ENCODE measurements at places on chromosomes 7 and 10.
A peak's percentile ranks its signal among the peaks of the same experiment; 100 is the strongest.

DNA sequence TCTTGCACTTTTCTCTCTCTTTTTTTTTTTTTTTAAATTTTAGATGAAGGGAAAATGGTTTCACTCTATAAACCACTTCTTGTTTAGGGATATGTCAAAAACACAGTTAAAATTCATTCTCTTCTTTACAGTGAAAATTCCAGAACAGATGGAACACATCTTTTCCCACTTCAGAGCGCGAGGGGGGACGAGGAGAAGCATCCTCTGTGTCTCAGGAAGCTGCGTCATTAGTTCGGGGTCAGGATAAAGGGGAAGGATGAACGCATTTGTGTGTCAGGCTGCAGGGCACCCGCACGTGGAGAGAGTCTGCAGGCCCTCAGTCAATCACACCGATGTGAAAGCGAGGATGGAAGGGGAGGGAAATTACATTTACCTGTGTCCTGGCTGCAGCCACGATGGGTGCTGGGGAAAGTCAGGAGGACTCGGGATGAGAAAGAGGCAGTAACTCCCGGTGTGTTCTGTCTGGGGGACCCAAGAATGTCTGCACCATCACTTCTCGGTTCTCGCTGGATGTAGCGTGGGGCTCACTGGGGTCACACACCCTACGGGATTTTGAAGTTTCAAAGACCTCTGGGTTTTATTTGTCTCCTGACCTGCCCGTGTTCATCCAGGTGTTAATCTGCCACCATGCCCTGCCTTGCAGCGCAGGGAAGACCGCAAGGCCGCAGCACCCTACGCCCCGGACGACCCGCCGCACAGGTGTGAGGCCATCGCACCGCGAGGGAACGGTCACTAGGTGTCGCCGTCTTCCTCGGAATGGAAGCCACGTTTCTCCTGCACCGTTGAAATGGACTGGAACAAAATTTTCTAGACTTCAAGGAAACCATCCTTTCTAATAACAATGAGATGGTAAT lies 66.7 kb upstream of the PITRM1 start:
- DNase-seq: peak; percentile 78

- DNase-seq: no peak
Observed at GRCh38 chr10:44828508-44829142, 82.5 kb upstream of the TMEM72 start.

DNA sequence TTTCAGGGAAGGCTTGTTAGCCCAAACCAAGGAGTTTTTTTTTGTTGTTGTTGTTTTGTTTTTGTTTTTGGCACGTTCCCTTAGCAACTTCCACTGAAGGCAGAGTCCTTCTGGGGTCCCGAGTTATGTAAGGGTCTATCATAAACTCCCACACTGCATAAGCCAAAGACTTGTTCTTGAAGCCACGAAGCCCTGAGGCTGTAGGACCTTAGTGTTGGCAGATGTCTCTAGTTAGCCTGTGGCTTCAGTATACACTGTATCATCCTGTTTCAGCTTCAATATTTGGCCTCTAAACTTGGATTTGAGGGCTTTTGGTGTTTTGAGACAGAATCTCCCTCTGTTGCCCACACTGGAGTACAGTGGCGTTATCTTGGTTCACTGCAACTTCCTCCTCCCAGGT lies 13.6 kb downstream of the KPNA7 start:
- no peak for DNase-seq

GRCh38 chr7:140230516-140230860 lies 53.7 kb upstream of the KDM7A start:
- peak; percentile 62 for DNase-seq

DNA sequence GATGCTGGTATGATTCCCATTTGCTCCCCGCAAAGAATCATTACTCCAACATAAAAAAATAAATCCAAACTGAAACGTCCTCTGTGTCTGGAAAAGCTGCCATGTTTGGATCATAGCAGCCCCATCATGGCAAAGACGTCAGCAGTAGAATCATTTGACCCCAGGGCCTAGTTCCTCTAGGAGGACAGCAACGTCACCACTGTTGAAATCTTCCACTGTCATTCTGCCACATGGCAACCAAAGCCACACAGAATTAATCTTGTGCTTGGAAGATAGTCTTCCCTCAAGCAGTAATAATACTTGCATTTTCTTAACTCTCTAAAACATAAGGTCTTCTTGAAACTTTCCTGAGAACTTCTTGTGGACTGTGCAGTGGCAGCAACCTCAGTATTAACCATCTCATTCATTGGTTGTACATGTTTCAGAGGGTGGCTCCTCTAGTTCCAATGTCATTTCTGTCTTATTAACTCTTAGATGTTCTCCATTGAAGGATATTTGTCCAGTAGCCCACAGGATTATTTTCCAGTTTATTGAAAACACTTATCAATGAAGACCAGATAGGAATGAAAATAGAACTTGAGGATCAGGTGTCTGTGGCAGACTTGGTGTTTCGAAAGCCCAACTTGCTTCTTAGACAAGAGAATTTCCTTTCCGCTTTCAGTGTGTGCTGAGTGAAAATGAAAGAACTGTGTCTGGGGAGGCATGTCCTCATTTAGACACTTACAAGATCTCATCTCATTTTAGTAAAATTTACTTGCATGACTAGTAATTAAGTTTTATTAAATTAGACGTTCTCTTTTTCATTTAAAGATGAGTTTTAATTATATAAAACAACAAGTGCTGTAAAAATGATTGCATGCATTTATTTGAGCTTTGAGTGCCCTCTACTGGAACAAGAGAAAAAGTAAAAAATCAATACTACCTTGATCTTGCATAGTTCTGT lies 28.9 kb upstream of the INHBA start:
- DNase-seq: no peak

DNA sequence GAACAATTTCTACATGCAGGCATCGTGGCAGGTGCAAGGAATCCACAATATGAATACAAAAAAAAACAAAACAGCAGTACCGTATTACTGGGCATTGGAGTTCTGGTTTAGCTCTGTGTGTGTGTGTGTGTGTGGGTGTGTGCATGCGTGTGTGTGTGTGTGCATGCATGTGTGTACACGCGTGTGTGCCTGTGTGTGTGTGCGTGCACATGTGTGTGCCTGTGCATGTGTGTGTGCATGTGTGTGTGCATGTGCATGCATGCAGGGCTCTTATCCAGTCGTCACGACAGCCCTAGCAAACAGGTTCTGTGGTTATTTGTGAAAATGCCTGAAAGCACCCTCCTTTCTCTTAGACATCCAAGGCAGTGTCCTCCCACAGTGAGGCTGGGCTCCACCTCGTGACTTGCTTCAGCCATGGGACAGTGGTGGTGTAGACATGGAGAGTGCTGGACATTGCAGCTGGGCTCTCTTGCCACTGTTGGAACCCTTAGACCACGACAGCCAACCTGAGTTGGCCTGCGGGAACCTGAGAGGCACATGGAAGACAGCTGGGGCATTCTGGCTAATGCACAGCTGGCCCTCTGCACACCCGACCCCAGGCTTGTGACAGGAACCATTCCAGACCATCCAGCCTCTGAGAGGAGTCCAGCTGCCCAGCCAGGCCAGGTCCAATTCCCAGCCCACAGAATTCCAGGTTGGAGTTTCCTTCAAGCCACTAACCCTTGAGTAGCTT lies 173.4 kb upstream of the SHH start:
- DNase-seq: no peak

DNA sequence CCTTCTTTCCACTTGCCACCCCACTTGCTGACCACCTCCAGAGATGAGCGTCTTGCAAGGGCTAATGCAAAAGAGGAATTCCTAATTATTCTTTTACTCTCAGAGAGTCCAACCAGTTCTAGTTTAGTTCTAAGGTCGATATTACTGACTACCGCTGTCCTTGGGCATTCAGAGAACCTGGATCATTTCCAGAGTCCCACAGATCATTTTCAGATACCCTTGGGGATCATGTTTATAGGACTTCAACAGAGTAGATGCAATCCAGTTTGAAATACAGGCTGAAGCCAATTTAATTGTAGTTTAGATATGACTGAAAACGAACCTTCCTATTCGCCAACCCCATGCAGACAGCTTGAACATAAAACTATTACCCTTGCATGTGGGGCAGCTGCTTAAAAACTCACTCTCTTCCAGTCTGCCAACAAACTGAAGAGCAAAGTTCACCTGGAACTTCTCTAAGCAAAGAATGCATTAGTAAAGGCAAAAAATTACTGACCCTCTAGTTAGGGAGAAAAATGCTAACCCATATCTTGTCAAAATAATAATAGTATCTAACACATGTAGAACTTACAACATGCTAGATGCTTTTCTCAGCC lies 22.4 kb downstream of the CFAP69 start:
- DNase-seq: no peak

GRCh38 chr10:19204246-19204917 lies 155.8 kb downstream of the MALRD1 start:
- no peak for DNase-seq

DNA sequence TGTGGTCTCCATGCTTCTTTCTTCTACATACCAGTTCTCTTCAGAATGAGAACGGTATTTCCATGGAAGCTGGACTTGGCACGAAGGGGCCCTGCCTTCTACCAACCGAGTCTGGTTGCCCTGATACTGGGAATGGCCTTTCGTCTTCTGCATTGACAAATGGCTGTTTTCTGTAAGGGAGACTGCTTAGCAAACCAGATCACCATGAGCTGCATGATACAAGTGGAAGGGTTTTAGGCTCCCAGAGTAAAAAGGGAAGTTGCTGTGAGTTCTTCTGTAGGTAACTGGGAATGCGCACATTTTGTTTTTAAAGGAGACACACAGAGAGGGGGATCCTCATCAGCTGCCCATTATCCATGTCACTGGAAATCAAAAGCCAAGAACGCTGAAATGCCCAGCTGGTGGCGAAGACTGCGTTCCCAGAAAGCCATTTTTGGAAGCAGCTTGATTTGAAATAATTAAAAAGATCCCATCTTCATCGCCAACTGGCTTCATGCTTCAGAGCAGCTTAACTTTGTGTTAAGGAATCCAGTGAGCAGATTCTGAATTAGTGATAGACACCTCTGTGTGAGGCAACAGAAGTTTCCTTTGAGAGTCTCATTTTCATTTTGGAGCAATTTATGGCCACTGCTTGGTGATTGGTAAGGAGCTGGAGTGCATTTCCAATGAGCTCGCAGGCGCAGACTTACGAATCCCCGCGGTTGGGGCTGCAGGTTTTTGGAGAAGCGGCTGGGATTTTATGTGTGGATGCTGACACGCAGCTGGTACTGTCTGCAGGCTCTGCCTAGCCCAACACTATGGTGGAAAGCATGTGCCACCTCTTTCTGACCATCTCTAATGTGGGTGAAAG lies 672.7 kb upstream of the FOXK1 start:
- DNase-seq: no peak

DNA sequence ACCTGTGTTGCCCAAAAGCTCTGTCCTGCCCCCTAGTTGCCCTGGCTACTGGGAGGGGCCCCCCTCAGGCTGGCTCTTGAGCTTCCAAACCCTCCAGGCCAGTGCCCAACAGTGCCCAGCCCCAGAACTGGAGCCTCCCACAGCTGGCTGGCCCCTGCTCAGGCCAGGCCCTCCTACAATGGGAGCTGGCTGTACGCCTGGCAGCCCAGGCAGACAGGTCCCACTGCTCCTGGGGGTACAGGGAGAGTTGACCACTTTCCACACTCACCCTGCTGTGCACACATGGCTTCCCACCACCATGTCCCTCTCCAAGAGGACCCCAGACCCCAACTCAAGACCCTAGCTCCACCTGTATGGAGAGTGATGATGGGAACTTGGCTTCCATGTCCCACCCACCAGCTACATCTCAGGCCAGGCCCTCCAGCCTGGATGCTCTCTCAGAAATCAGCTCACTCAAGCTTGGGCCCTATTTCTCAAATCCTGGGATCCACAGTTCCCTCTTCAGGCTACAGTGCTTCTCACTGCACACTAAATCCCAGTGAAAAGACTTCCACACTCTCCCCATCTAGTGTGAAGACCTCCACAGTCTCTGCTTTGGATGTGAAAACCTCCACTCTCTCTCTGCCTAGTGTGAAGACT lies 92.6 kb downstream of the OAT start:
- DNase-seq: no peak

- DNase-seq: peak; percentile 74
Observed at GRCh38 chr10:69449841-69450240, 1.4 kb upstream of the TSPAN15 start.

- DNase-seq: no peak
Observed at GRCh38 chr7:41247143-41247865, 455.6 kb downstream of the INHBA start.

DNA sequence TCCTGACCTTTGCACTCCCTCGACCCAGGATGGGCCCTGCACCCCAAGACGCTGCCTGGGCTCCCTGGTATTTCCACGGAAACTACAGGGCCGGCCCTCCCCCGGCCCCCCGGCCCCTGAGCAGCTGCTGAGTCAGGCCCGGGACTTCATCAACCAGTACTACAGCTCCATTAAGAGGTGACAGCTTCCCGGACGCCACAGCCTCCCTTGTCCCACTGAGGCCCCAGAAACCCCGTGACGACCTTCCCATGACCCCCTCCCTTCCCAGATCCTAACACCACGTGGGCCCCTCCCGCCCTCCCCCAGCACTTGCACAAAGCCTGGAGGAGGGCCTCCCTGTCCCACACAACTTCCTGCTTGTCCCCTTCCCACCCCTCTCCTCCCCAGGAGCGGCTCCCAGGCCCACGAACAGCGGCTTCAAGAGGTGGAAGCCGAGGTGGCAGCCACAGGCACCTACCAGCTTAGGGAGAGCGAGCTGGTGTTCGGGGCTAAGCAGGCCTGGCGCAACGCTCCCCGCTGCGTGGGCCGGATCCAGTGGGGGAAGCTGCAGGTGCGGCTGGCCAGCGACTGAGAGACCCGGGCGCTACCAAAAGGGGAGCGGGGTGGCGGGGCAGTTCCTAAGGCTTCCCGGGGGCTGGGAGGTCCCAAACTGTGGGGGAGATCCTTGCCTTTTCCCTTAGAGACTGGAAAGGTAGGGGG lies 5.7 kb downstream of the NOS3 start:
- DNase-seq: no peak

DNA sequence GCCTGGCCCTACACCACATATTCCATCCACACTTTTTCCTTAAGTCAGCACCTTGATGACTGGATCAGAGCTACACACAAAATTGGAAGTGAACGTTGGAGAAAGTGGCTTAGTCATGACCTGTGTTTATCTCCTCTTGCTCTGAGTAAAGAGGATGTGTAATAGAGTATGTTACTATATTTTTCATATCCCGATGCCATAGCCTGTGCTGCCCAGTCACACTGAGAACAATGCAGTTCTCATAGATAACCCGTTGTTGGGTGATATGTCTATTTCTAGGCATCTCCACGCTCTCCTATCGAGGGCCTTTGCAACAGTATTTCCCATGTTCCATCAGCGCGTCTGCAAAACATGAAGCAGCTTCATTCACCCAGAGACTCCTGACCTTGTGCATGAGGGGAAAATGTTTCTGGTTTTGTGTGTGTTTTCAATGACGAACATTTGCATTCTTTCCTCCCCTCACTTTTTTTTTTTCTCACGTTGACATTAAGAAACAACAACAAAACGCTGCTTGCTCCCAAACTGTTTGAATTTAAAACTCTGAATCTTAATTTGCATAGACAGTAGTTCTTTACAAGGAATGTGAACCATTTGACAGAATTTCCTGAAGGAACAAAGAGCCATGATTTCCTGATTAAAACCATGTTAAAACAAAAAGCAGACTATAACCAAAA lies 43.4 kb downstream of the GRK5 start:
- DNase-seq: no peak

GRCh38 chr10:11150231-11150731 lies 132.6 kb downstream of the CELF2 start:
- DNase-seq: no peak
